Neural crest cell (in vitro differentiated cells): ENCODE measurements at places on chromosomes 7 and 10. TPM values are rescaled to one million over a fixed set of nuclear protein-coding genes. Genes with fewer than 3 reads are reported as not detected.

The PAX2 gene
- 1.0 and 1.5 TPM in 2 replicates for total RNA-seq

The TMEM196 gene
- total RNA-seq = 0.55 and 0.65 TPM in 2 replicates

The PKD2L1 gene
- total RNA-seq = 0.14 TPM in 1 of 2 replicates, not detected in the other

The TAS2R4 gene
- 1.1 and 1.6 TPM in 2 replicates for total RNA-seq

The CYP3A5 gene
- total RNA-seq = not detected in 2 replicates

The FGFBP3 gene
- total RNA-seq = 413 and 420 TPM in 2 replicates

DNA sequence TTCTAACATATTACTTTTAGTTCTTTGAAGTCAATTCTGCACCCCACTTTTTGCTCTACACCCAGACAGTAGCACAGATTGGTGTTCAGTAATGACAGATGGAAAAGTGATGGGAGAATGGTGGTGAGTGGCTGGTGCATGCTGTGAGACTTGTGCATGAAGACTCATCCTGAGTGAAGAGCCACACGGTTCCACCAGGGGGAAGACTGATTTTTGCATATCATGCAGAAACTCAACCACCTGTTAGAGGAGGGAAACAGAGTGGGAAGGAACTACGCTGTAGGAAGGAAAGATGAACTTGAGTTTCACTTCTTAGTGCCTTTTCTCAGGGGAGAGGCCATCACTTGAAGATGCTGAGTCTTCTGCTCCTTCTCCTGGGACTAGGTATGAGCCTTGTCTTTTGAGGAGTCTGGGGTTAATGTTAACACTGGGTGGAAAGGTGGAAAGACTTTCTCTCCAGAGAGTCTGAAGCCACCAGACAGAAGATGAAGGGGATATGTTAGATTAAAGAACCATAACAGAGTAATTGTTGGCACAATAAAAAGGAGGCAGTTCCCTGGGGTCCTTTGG lies 9.3 kb upstream of the PRSS1 start:
- DNase-seq = no peak

DNA sequence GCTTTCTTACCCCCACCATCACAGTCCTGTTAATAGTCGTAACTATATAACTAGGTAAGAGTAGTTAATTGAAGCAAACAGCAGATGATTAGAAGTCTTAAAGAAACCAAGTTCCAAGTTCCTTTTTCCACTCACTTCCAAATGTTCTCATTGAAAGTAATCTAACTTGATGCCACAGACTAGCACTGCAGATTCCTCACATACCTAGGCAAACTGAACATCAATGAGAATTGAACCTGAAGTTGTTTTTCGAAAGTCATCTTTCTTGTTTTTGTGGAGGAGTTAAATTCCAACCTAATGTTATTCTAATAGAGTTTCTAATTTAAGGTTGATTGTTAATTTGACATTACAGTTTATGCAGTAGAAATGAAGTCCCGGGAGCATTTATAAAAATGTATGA lies 5.5 kb downstream of the PRKG1 start:
- no peak for DNase-seq

GRCh38 chr10:115945701-115946445 lies 327.1 kb downstream of the GFRA1 start:
- DNase-seq = no peak

DNA sequence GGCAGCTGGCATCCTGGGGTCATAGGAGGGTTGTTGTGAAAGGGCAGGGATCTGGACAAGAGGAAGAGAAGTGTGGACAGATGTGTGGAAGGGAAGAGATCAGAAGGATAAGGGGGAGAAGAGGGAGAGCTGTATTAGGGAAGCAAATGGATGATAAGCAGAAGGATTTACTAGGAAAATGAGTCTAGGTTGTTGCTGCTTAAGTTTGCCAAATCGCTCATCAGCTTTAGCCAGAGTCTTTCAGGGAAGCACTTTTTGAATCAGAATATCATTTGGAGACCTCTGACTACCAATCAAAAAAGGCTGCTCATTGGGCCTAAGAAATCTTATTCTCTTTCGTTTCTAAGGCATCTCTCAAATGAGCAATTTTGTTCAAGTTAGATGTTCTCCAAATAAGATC lies 2.6 kb upstream of the CSGALNACT2 start:
- DNase-seq = no peak

- no peak for DNase-seq
These were observed 36.7 kb downstream of the GOT1 start for GRCh38 chr10:99393683-99394082.

GRCh38 chr10:29533696-29534285 lies 101.0 kb downstream of the SVIL start:
- no peak for DNase-seq

DNA sequence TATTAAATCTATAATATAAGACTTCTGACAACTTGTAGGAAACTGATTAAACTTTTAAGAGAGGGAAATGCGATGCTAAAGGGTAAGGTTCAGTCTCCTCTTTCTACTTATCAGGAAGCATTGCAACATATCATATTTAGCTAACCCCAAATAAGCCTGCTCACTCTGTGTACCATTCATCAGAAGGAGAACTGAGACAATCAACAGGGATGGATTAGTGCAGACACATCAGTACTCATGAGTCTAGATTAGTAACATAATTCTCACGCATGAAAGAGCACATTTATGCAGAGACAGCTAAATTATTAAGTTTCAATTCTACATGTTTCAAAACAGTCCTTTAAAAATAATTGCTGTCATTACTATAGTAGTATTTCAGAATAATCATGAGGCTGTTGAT lies 354.2 kb upstream of the ZWINT start:
- no peak for DNase-seq

GRCh38 chr10:131738396-131738735 lies 162.4 kb upstream of the PPP2R2D start:
- no peak for DNase-seq

- no peak for DNase-seq
These were observed 47.3 kb downstream of the CDCA7L start for GRCh38 chr7:21898265-21898930.

DNA sequence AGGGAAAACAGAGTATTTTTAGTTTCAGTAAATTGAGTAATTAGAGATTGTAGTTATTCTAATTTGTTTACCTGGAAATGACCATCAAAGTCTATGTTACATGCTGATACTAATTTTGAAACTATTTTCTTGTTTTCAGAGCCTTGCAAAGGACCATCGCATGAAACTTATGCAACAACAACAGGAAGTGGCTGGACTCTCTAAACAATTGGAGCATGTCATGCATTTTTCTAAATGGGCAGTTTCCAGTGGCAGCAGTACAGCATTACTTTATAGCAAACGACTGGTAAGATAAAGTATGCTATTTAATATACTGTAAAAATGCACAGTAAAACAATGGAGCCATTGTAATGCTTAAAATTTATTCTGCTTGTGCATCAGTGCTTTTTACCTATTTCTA lies 78.5 kb downstream of the TRIM24 start:
- no peak for DNase-seq

GRCh38 chr10:122812751-122813150 lies 32.9 kb downstream of the CUZD1 start:
- DNase-seq = no peak

DNA sequence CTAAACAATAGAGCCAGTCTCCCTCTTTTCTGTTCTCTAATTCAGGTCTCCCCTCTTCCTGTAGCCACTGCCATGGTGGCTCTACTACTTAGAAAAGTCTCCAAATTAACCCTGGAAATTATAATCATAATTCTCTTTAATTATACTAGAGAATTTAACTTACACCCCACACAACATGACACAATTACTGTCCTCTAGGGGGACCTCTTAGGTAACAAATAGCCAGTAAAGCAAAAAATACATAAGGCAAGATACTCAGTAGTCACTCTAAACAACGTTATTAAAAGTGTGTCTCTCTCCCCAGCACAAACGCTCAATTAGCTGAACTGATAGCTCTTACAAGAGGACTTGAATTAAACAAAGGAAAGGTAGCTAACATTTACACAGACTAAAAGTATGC lies 44.3 kb upstream of the ZNF107 start:
- no peak for DNase-seq

DNA sequence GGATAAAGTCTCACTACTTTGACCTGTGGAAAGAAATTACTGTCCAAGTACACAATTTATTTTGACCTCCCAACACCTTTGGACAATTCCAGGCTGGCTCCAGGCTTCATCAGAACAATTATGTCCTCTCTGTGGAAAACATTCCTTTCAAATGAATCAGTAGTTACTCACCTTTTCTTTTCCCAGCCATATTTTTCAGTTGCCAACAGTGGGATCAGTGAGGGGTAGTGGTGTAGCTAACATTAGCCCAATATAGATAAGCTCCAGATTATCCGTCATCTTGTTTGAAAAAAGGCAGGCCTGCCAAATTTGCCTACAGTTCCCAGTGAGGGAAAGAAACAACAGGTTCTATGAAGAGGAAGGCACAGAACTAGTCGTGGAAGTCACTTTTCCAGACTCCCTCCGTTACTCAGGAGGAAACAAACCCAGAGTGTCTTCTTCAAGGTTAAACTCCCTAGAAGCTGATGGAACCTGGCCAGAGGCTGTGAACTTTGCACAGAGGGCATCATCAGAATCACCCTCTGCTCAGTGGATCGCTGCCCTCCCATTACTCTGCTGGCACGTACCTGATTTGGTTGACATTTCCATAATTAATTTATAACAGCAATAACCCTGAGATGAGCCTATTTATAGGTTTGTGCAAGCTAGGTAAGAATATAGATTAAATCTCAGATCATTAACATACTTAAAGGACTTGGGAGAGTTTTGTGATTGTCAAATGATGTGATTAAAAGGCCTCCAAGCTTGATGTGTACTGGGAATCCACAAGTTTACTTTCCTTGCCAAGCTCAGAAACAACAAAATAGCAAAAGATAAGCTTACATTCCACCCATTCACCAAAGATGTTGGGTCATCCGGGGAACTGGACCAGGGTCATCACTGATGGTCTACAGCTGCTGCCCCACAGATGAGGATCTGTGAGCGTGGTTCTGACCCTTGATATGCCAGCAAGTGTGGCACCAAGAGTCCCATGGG lies 654.6 kb upstream of the GALNT17 start:
- DNase-seq = no peak

DNA sequence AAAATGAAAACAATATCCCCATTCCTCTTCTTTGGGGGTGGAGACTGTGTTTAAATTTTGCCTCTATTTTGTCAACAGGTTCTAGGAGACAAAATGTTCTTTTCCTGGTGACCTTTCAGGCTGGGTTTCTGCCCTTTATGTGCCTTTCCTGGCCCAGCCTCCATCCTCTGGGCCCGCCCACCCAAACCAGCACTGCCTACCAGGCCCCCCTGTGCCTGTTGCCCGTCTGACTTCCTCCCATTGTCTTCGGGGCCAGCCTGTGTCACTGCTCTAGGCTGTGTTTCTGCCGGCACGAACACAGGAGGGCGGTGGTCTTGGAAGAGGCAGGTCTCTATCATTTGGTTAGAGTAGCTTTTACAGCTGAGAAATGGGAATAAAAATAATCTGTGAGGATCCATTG lies 13.9 kb downstream of the TSPAN14 start:
- peak; percentile 61 for DNase-seq

- no peak for DNase-seq
These were observed 11.8 kb downstream of the NCOA4 start for GRCh38 chr10:46018453-46019176.

GRCh38 chr7:52382731-52383130 lies 652.7 kb upstream of the POM121L12 start:
- no peak for DNase-seq

- DNase-seq = no peak
These were observed 91.6 kb downstream of the COBL start for GRCh38 chr7:51224811-51225595.

GRCh38 chr7:4444106-4444505 lies 238.0 kb upstream of the FOXK1 start:
- no peak for DNase-seq

DNA sequence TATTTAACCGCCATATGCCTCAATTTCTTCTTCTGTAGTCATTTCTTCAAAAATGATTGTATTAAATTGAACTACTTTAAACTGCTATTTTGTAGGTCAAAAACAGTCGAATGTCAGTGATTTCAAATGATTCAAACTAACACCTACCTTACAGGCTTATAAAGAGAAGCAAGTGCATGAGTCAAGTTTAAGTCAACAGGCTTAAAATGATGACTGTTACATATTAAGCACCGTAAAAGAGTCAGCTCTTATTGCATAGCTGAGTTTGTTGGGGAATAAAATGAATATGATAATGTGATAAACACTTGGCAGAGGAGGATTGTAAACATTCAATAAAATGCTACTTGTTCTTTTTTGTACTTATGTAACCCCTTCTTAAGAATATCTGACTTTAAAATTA lies 90.1 kb upstream of the ANKRD1 start:
- DNase-seq = no peak

DNA sequence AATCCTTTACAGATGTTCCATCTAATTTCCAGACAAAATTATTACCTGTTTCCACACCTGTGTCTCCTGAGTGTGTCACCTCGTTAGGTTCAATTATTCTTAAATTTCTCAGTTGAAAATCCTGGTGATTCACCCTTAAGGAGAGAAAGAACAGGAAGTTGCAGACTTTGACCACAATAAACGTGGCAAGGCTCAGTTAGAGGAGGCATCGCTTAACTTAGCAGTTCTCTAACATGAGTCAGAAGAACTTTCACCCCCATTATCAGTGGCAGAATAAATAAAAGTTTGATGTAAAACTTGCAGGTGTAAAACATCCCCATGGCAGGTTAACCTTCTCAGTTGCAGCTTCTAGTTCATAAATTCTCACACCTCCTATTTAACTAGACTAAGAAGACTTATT lies 8.3 kb downstream of the XPNPEP1 start:
- DNase-seq = no peak

DNA sequence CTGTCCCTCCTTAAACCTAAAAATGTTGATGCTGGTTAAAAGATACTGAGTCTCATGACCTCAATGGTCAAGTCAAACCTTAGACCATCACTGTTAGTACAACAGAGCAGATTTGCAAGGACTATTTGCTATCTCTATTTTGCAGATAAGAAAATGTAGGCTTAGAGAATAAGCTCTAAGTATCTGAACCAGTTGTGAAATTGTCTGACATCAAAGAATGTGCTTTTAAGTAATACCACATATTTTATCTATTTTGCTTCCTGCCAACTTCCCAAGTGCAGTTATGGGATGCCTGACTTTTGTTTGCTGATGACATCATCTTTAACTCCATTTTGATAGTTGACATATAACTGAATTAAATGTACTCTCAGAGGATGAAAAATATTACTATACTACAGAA lies 83.6 kb upstream of the TMEM106B start:
- no peak for DNase-seq

DNA sequence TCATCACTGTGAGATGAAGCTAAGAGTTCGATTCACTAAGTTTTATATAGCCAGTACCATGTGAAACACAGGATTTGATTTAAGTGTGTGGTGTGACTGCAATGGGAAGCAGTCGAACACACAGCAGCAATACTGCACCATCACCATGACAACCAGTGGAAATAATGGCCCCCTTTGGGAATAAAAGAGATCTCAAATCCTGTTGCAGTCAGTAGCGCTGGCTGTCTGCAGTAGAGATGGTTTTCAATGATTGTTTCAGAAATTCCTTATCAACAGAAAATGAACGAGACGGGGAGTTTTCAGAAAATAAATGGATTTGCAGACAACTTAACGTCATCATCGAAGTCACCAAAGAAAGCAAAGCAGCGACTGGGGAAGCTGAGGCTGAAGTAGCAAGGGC lies 91.0 kb downstream of the PTPRE start:
- DNase-seq = no peak
